Lower lobe of right lung (tissue), 2 donors: ENCODE measurements at places on chromosomes 1 and 21. TPM values are rescaled to one million over a fixed set of nuclear protein-coding genes. Genes with fewer than 3 reads are reported as not detected.

DNA sequence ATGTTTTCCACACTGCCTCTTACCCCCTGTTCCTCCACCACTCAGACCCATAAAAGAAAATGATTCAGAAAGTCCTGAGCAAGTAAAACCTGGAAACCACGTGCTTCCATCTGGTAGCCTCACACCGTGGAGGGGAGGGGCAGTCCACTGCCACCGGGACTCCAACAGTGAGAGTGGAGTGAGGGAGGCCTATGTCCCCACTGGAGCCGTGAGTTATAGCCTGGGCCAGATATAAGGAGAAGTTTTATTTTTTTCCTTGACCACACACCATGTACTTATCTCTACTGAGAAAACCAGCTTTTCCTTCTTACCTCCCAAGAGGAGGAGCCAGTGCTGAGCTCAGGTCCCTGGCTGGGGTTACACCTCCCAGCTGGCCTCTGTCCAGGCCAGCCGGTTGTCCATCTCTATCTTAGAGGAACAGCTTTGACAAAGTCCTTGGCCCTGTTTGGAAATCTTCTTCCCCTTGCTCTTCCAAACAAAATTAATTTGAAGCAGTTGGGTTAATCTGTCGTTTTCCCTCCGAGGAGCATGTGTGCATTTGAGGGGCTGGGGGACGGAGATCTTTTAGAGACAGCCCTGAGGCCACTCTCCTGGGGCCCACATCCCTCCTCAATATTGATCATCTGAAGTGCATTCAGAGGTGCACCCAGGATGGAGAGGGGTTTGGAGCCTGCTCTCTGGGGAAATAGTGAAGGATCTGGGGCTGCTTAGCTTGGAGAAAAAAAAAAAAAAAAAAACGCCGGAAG, 49.1 kb upstream of the SERBP1 start:
- H3K27ac ChIP-seq: no peak overlapping the region
- H3K4me1 ChIP-seq: no peaks in the 10 kb centered on the region
- DNase-seq: no peak
- no peaks in the 10 kb centered on the region for H3K27me3 ChIP-seq
- H3K4me3 ChIP-seq: no peak overlapping the region
- H3K36me3 ChIP-seq: no peaks in the 10 kb centered on the region

GRCh38 chr1:152645146-152645545, 18.0 kb upstream of the LCE2D start:
- H3K36me3 ChIP-seq: no peaks in the 10 kb centered on the region
- H3K27ac ChIP-seq: no peak overlapping the region
- peaks cover 6% of the 10 kb centered on the region for H3K27me3 ChIP-seq
- no peak for DNase-seq

DNA sequence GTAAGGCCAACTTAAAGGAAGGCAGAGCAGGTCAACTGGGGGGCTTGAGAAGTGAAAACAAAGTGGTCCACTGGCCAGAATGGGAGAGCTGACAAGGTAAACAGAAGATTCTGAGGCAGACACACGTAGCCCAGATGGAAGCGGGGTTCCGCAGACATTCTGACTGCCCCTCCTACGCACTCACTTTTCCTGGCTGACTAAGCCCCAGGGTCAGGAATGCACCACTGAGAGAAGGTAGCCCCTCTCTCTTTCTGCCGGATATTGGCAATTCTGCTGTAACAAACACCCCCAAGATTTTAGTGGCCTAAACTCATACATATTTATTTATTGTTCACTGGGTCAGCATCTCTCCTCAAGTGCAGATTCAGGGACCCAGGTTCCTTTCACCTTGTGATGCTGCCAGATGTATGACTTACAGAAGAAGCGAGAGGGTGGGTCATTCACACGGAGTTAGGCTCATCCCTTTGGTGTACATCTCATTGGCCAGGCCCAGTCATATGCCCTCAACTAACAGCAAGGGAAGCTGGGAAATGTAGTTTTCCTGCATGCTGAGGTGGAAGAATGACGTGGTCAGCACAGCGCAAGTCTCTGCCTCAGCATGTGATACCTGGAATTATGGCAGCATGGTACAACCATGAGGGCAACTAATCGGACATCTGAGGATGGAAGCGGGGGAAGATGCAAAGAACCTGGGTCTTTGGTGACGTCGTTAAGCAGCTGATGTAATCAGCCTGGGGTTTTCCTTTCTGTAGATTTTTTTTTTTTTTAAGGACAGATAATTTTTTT, 43.4 kb upstream of the MRPS6 start:
- H3K27me3 ChIP-seq: no peaks in the 10 kb centered on the region
- H3K36me3 ChIP-seq: no peaks in the 10 kb centered on the region
- no peak for DNase-seq

Gene TRNP1
- 15.3 TPM for total RNA-seq

Gene ASAP3
- 34.5 TPM for total RNA-seq

Gene DIRAS3
- 1.1 TPM for total RNA-seq

DNA sequence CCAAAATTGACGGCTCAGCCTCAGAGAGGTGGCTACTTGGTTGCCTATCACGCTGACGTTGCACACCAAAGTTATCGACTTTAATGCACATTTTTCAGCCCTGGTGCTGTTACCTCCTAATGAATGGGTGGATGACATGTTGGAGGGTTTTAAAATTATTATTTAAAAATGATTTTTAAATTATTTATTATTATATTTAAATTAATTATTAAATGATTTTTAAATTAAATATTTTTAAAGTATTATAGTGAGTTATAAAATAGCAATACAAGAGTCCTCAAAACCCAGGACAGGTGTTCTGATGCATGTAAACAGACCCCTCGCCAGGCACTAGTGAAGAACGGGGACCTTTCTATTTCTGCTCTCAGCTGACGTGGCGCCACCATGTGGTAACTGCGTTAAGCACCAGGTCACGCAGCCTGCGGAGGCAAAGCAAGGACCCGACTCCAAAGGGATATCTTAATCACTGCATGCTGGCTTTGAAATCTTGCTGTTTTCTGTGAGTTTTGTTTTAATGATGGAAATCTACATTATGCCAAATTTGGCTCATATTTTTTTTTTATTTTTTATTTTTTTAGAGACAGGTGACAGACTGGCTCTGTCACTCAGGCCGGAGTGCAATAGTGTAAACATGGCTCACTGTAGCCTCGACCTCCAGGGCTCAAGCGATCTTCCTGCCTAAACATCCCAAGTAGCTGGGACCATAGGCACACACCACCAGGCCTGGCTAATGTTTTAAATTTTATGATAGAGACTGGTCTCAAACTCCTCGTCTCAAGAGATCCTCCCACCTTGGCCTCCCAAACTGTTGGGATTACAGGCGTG, 22.6 kb downstream of the CASP9 start:
- no peak overlapping the region for H3K27ac ChIP-seq
- H3K36me3 ChIP-seq: peaks cover 41% of the 10 kb centered on the region
- no peak overlapping the region for H3K4me3 ChIP-seq
- no peaks in the 10 kb centered on the region for H3K27me3 ChIP-seq
- H3K4me1 ChIP-seq: no peaks in the 10 kb centered on the region
- DNase-seq: peak; percentile 79

Gene IGSF5
- total RNA-seq: not detected

DNA sequence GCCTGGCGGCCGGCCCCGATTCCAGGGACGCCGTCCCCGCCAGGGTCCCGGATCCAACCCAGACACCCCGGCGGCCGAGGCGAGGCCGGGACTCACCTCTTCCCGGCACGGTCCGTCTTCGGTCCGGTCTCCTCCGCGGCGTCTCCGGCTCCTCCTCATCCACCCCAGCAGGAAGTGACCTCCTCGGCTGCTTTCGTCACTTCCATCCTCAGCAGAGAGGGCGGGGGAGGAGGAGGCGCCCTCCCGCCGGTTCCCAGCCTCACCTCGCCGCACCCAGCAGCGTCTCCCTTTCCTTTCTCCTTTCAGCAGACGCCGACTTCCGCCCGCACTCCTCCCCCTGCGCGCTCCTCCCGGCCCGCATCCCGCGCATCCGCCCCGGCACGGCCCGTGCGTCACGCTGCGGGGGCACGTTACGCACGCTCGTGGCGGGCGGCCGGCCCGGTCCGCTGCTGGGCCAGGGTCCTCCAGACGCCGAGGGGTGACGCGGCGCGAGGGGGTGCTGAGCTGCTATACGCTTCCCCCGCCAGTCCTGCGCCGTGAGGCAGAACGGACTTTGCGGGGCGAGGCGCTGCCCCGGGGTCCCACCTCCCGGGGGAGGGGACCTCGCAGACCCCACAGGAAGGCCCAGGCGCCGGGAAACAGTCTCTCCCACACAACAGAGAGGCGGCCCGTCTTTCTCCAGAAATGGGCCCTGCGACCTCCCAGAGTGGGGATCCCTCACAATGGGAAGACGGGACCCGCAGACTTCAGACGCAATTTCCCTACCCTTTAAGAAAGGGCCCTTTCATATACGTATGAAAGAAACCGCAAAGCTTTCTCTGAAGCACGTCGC, at the start of gene ETV3:
Gene ETV3, minus strand, starts transcription at position 176 of the 832 bp plus-strand sequence. CDS start 2,043 bp downstream, outside the sequence.
- peak within 1 kb of the TSS; percentile 90 for H3K4me3 ChIP-seq
- no peaks in the 10 kb centered on the region for H3K27me3 ChIP-seq

Gene CD1B
- not detected for total RNA-seq

- H3K36me3 ChIP-seq: peaks cover 30% of the 10 kb centered on the region
- peak overlapping the region; percentile 95 for H3K4me3 ChIP-seq
- peaks cover 16% of the 10 kb centered on the region for H3K27me3 ChIP-seq
- H3K27ac ChIP-seq: no peak overlapping the region
- H3K4me1 ChIP-seq: peaks cover 51% of the 10 kb centered on the region
- DNase-seq: no peak
Measured at GRCh38 chr1:2523891-2524609, 2.3 kb downstream of the PANK4 start.

GRCh38 chr1:21537511-21537931, 28.3 kb downstream of the ALPL start:
- H3K4me1 ChIP-seq: peaks cover 46% of the 10 kb centered on the region
- no peak overlapping the region for H3K4me3 ChIP-seq
- H3K27ac ChIP-seq: peak overlapping the region; percentile 67

Gene RAB25
- 58.0 TPM for total RNA-seq

DNA sequence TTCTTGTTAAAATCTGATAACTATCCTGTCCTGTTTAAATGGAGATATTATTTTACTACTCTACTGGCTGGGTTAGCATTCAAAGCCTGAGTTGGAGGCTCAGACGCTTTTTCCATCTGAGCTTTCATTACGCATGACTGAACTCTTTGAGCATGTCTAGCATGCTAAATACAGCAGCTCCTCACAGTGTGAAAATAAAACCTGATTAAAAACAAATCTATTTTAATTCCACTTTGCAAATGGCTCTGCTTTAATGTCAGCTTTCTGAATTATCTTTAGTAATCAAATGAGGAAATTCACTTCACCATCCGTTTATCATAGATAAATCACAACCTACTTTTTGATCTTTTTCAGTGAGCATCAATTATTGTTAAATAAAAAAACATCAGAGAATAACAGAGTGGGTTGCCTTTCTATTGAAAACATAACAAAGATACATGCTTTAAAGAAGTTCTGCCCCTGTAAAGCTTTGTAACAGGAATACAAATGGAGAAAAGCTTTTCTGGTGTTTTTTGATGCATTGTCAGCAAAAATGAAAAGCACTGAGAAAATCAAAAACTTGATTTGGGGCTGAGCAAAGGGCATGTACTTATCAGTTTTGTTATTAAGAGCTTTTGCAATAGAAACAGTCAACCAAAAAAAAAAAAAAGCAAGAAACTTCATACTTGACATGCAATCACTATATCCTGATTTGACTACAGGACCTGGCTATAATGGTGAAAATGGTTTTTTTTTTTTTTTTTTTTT, 3.5 kb upstream of the SPEN start:
- no peak overlapping the region for H3K4me3 ChIP-seq
- no peak for DNase-seq
- H3K36me3 ChIP-seq: no peaks in the 10 kb centered on the region
- H3K27ac ChIP-seq: no peak overlapping the region

DNA sequence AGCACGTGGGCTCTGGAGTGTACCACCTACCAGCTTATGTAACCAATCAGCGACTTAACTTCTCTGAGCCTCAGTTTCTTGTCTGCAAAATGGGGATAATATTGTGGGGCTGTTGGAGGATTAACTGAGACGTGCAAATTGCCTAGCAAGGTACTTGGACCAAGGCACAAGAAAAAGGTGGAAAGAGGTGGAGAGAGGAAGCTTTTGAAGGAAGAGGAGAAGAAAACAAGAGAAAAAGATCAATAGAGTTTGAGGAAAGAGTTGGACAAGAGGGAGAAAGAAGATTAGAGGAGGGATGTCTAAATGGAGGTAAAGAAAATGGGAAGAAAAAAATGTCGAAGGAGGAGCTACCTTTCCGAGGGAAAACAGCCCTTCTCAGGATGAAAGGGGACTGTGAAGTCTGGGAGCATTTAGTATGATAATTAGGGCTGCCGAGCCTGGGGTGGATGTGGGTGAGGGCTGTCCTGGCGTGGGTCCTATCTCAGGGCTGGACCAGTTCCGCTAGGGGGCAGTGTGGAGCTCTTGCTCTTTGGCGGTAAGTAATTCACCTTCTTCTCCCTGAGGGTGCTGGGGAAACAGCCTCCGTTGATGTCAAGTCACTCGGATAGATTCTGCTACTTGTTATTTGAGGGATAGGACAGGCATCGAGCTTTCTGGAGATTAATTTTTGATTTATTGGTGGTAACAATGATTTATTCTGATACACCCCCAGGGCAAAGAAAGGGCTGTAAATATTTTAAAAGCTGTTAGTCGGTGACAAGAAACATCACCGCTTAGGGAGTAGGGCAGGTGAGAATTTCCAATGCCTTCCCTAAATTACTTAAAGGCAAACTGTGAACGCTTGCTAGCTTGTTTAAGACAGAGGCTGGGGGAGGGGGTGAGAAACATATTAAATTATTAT, 79.0 kb upstream of the NFASC start:
- no peaks in the 10 kb centered on the region for H3K27me3 ChIP-seq
- no peaks in the 10 kb centered on the region for H3K4me1 ChIP-seq
- no peaks in the 10 kb centered on the region for H3K36me3 ChIP-seq
- peak; percentile 76 for DNase-seq
- H3K27ac ChIP-seq: no peak overlapping the region

Gene CASZ1
- total RNA-seq: 47.5 TPM

DNA sequence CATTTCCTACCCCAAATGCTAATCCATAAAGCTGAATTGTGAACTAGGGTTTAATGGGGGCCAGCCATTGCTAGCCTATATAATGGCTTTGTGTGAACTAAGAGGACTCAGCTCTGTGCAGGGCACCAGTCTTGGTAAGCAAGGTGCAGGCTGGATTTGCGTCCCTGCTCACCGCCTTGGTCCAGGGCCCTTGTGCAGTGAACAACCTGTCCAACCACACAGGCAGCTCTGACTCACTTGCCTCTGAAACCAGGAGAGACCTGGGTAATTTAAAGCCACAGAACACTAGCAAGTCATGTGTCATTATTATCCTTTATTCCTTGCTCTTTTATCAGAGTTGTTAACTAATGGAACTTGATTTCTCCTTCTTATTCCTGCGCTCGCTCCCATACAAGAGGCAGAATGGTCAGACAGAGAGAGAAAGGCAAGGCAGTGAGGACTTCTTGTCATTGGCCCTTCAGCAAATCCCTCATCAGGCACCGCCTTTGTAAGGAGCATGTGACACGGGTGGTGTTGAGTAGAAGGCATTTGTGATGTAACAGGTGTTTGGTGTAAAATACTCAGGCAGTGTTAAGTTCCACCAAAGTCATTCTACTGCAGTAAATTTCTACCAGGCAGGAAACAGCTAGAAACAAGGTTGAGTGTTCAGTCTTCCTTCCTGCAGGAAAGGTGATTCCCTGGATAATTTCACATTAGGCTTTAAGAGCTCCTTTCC, 67.3 kb upstream of the OLIG2 start:
- H3K27ac ChIP-seq: no peak overlapping the region
- H3K4me1 ChIP-seq: no peaks in the 10 kb centered on the region
- H3K27me3 ChIP-seq: peaks cover 51% of the 10 kb centered on the region

- H3K4me1 ChIP-seq: no peaks in the 10 kb centered on the region
- peak overlapping the region; percentile 20 for H3K27ac ChIP-seq
- H3K4me3 ChIP-seq: no peak overlapping the region
- peak; percentile 32 for DNase-seq
- H3K36me3 ChIP-seq: no peaks in the 10 kb centered on the region
- H3K27me3 ChIP-seq: no peaks in the 10 kb centered on the region
Measured at GRCh38 chr1:198788561-198789064, 149.8 kb downstream of the PTPRC start.

Gene OLIG2
- total RNA-seq: not detected
